Activated CD4-positive, alpha-beta T cell treated with anti-CD3 and anti-CD28 coated beads, Interleukin-2, amount 50 U/mL, for 1 hour (primary cell): ENCODE measurements at places on chromosomes 3 and 15.

DNA sequence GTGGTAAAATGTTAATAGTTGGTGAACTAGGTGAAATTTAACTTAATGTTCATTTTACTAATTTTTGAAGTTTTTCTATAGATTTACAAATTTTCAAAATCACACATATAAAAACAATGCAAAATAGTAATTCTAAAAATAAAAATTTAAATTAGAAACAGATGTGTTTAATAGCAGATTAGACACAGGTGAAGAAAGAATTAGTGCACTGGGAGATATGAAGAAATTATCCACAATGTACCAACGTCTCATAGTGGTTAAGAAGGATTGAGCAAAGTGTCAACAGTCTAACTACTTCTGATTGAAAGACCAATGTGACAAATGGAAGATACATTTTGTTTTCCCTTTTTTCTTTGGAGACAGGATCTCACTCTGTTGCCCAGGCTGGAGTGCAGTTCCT is 26.5 kb downstream of the SPG11 start:
- no peak for DNase-seq

GRCh38 chr3:108133858-108134554 is 43.2 kb upstream of the CD47 start:
- DNase-seq, result no peak

GRCh38 chr15:69320977-69321554 is 22.4 kb downstream of the PAQR5 start:
- no peak for DNase-seq

GRCh38 chr3:151321526-151321925 is 4.9 kb upstream of the GPR87 start:
- DNase-seq, result no peak

DNA sequence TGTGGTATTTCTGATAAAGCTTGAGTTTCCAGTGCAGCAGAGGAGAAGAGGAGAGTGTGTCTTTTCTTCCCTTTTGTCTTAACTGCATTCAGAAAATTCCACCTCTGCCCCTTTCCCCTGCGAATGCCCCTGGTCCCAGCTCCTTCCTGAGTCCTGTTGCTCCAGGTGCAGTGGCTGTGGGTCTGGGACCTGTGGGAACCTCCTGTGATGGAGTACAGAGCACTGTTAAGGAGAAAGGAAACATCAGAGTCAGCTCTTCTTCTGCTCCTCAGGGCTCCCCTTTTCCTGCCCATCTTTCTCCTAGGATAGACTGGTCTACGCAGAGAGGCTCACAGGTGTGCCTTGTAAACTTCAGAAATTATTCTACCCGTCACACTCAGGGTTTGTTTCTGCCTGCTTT is 165.8 kb upstream of the ROPN1 start:
- DNase-seq, result no peak

GRCh38 chr3:60839246-60839645 is 412.0 kb downstream of the FHIT start:
- no peak for DNase-seq

DNA sequence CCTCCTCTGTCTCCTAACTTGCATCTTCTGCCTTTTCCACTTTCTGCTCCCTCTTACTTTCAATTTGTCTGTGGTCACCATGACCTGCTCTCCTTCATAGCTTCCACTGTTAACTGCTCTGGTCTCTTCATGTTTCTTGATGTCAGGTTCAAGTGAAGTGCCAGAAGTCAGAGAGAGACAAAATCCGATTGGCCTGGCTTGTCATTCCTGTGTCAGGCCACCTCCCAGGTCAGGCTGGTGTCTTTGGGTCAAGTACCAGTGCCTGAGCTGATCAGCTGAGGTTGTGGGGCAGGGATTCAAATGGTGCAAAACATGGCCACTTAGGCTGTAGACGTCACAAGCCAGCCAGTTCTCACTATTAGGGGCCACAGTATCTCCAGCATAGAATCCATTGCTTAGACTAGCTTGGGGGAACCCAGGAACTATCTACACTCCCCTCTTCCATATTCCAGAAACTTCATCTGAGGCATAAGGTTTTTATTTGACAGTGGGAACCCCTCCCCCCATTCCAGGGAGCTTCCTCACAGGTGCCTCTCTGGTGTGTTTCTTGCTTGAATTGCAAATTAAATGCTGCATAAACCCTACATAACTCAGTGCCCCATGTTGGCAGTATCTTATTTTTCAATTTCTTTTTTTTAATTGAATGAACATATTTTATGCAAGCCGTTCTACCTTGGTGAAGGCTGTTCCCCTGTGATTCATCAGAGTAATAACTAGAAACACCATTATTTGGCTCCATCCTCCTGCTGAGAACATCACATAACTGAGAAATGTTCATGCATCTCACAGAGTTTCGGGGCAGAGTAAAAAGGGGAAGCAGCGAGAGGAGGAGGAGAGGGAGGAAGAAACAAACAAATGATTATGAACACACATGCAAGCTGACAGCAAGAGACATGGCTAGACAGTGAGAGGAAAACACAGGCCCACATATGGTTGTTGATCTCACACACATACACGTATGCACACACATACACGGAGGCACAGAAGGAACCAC is 175.8 kb downstream of the TLE3 start:
- no peak for DNase-seq

- no peak for DNase-seq
These were observed 6.0 kb downstream of the PRKCI start for GRCh38 chr3:170228093-170228766.

DNA sequence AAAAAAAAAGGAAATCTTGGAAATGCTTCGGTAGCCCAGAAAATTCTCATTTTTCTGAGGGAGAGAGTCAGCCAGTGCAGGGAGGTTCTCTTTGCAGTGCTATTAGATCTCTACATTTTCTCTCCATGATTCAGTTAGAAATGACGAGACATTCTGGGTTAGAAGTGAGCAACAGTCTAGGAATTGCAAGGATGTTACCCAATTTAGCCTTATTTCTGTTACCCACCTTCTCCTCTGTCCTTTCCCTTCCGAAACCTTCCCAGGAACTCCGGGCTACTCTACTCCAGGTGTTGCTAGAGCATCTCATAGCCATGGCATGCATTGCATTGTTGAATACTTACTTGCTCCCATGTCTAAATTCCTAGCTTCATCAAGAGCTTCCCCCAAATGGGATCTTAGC is 106.8 kb downstream of the EDEM1 start:
- DNase-seq, result no peak

- DNase-seq, result no peak
These were observed 18.3 kb upstream of the ATP8B4 start for GRCh38 chr15:50137330-50137761.

DNA sequence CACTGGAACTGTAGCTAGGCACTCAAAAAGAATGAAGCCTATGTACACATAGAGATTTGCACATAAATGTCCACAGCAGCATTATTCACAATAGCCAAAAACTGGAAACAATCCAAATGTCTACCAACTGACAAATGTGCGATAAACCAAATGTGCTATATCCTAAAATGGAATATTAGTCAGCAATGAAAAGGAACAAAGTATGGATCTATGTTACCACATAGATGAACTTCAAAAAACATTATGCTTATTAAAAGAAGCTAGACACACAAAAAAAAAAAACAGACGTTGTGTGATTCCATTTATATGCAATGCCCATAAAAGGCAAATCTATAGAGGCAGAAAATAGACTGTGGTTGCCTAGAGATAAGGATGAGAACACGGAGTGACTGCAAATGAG is 39.7 kb downstream of the SRGAP3 start:
- DNase-seq, result no peak

DNA sequence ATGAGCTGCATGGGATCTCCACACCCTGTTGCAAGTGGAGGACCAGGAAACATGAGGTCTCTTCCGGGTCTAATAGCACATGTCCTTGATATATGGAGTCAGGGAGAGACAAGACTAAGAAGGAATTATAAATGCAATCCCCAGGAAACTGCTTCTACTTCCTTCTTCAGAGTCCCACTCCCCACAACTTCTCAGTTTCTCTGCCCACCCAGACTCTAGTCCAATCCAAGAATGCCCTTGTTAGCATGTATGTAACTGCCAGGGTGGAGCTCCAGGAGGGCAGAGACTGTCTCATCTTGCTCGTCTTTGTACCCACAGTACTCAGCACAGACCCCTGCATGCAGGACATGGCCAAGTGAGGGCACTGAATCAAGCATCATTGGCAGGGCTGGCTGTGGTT is 8.3 kb downstream of the DAPK2 start:
- DNase-seq, result no peak
